ENCODE measurements at places on chromosomes 4 and X.

- no peak for DNase-seq
Observed at GRCh38 chr4:127251423-127251822, 381.3 kb upstream of the INTU start.

DNA sequence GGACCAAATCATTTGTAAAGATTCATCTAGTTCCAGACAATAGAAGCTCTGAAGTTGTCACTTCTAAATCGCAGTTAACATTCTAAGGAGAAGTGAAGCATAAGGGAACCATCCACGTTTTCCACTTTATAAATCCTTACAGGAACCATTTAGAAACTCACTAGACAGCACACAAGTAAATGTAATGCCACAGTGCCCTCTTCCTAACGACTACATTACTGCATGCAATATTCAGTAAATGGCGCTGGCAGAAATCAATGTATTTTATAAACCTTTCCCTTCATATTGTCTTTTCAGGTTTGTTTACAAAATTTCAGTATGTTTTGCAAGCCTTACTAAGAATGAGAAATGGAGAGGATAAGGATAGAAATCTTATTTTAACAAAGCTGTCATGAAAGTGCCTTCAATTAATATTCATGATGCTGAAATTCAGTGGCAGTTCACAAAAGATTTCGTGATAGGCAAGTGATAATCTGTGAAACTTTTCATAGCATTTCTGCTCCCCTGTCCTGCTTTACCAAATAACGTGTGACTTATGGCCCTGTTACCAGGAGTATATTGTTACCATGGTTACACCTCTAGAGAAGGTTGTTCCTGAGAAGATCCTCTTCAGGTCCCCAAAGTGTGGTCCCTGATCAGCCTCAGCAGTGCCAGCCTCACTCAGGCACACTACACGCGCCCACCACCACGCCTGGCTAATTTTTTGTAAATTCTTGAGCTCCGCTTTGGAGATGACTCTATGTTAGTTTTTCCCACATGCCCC lies 54.2 kb downstream of the TMA16 start:
- DNase-seq: no peak

- DNase-seq: no peak
Observed at GRCh38 chrX:75230296-75230695, 43.6 kb upstream of the UPRT start.

- peak; percentile 76 for DNase-seq
Observed at GRCh38 chrX:107562482-107562881, 65.8 kb upstream of the PRPS1 start.

GRCh38 chr4:122329876-122330565 lies 48.8 kb upstream of the ADAD1 start:
- DNase-seq: no peak

DNA sequence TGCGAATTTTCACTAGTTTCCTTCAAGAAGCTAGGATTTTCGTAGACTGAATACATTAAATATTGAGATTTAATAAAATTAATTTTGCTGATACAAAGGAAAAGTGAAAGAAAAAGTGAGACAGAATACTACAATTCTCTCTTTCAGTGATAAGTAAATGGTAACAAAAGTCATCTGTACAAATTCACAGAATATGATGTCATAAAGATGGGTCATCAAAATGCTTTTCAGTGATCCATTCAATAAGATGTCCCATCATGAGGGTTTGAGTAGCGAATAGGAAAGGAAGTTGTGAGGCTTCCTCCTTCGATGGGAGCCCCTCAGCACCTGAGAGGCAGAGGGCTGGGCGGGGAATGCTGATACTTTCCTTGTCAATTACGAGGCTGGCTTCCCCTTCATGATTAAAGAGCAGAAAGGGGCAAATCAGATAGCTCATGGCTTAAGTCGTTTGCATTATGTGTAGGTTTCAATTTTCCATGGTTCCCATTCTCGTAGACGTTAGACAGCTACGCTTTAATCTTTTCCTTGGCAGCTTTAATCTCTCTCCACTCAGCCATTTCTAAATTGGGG lies 108.8 kb upstream of the SORBS2 start:
- DNase-seq: no peak

- DNase-seq: no peak
Observed at GRCh38 chrX:14673764-14674163, 144.4 kb downstream of the GLRA2 start.

- no peak for DNase-seq
Observed at GRCh38 chr4:42671431-42672194, 14.7 kb upstream of the ATP8A1 start.

- no peak for DNase-seq
Observed at GRCh38 chr4:120693816-120694215, 228.7 kb downstream of the PRDM5 start.
